Stimulated activated CD8-positive, alpha-beta memory T cell treated with anti-CD3 and anti-CD28 coated beads, Interleukin-2, amount 100 ng/mL, for 1 hour (primary cell): ENCODE measurements at places on chromosomes 1 and 21.

- no peak for DNase-seq
Observed at GRCh38 chr1:2946291-2946690, 75.0 kb upstream of the ACTRT2 start.

DNA sequence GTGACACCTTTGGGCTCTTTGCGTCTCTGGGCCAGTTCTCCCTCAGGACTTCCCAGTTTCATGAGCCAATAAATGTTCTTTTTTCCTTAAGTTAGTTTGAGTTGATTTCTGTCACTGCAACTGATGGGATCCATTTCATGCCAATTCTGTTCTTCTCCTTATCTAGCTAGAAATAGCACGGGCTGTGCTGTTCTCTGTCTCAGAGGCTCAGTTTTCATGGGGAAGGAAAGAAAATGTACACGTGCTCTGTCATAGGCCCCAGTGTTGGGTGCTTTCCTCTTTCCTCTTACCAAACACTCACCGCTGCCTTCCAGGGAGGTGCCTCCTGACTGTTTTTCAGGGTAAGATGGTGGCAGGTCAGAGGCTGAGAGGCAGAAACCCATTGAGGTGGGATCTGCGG is 43.2 kb upstream of the ACTL8 start:
- no peak for DNase-seq

DNA sequence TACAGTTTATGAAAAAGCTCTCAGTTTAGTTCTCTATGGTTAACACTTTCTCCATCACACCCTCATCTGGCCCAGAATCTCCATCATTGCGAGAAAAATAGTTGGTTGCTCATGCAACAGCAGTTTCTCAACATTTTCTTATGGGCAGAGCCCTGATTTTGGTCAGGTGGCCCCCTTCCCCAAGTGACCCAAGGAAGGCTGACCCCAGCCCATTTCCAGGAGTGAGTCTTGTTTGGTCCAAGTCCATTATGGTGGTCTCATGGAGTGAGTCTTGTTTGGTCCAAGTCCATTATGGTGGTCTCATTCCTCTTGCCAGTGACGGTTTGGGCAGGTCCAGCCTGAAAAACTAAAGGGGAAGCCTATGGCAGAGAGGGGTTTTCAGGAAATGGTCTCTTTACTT is 1.5 kb upstream of the TRIM62 start:
- DNase-seq = no peak

DNA sequence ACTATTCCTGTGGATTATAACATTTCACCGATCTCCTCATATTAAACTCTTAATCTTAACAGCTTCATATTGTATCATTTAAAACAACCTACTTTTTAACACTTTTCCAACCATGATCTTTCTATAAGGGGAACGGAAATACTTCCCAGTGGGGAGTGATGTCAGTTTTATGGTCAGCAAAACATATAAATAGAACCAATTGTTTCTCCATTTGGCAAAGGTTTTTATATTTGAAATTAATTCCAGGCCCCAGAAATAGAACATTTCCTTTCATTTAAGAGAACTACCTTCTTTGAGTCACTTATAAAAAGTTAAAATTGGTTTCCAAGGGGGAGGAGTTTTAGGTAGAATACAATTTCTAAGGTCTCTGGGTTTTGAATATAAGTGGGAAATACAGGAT is 189.6 kb downstream of the TGFBR3 start:
- DNase-seq = no peak

DNA sequence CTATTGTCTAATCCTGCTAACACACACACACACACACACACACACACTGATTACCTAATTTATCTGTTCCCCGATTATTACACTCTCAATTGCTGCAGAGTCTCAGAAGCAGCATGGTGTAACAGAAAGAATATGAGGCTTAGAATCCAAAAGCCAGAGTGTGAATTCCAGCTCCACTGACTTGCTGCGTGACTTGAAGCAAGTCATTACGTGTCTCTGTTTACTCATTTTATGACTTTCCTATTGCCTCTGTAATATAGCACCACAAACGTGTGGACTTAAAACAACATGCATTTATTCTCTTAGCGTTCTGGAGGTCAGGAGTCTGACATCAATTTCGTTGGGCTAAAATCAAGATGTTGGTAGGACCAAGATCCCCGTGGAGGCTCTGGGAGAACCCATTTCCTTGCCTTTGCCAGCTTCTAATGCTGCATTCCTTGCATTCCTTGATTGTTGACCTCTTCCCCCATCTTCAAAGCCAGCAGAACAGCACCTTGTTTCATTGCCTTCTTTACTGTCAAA is 55.9 kb upstream of the ATP5PO start:
- no peak for DNase-seq

DNA sequence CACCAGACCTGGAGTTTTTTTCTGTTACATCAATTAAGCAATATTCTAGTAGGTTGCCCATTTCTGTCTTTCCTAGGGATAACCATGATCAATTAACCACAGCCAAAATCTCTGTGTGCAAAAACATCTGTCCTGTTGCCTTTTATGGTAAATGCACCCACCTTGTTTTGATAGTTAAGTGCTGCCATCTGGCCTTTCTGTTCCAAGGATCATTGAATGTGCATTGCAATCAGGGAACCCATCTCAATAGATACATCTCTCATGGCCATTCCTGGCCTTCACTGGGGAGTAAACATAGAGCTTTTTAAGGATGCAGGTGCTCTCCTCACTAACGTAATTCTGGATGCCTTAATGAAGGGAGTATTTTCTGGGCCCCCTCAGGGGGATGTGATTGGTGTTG is 111.8 kb upstream of the KIAA1614 start:
- no peak for DNase-seq

- no peak for DNase-seq
Observed at GRCh38 chr1:57348921-57349320, 74.9 kb downstream of the DAB1 start.

GRCh38 chr1:52444463-52444862 is 40.1 kb downstream of the PRPF38A start:
- no peak for DNase-seq

DNA sequence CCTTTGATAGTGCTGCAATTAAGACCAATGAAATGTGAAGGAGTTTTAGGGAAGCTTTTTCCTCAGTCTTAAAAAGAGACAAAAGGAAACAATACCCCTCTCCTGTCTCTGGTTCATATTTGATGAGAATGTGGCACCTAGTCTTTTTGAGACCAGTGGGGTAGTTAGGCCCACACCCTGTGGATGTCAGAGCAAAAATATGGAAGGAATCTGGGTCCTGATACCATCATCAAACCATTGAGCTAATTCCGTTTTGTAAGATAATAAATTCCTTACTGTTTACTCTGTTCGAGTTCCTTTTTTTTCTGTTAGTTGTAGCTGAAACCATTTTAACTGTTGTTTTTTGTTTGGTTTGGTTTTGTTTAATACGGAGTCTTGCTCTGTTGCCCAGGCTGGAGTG is 33.3 kb downstream of the PTPRC start:
- no peak for DNase-seq
